NCI-H1092 (cell line): ENCODE measurements at places on chromosomes 2 and 18.

DNA sequence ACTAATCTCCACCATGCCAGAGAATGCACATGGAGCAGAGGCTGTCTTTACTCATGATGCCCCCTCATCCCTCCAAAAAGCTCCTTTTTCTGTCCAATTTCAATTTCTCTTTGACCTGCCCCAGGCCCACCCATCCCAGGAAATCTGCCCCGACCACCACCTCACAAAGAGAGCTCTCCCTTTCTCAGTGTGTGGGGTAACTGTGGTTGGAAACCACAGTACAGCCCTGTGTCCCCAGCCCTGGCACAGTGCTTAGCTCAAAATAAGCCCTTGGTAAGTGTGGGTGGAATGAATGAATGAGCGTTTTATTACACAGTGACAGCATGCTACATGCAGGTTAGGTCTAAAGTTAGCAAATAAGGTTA lies 43.7 kb upstream of the CAB39 start:
- DNase-seq: no peak

GRCh38 chr2:56132138-56132537 lies 51.7 kb upstream of the CCDC85A start:
- peak; percentile 43 for DNase-seq

- DNase-seq: no peak
Measured at GRCh38 chr2:65710779-65711295, 278.4 kb upstream of the SPRED2 start.

GRCh38 chr2:226329180-226329579 lies 470.4 kb downstream of the IRS1 start:
- no peak for DNase-seq

GRCh38 chr18:60755134-60755533 lies 382.6 kb upstream of the MC4R start:
- DNase-seq: no peak

GRCh38 chr2:114488841-114489530 lies 46.5 kb downstream of the DPP10 start:
- no peak for DNase-seq

DNA sequence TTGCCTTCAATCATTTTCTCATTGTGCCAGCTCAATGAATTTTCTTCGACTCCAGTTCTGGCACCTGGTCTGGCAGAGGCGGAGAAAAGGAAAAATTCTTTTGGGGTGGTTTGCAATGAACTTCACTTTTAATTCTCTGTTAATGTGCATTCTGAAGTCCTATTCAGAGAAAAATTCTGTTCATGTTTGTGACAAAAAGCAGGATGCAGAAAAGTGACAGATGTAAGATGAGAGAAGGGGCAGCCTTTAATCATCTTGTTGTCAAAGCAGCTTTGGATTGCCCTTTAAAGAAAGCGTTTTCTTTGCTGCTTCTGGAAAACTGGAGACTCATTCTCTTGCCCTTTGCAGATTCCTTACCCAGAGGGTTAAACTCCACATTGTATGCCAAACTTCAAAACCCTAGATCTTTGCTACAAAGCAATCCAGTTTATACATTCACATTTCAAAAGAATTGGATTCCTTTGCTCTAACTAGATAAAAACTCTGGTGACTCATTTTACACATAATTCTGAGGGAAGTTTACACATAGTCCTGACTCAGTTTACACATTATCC lies 94.6 kb upstream of the CAVIN2 start:
- DNase-seq: no peak

DNA sequence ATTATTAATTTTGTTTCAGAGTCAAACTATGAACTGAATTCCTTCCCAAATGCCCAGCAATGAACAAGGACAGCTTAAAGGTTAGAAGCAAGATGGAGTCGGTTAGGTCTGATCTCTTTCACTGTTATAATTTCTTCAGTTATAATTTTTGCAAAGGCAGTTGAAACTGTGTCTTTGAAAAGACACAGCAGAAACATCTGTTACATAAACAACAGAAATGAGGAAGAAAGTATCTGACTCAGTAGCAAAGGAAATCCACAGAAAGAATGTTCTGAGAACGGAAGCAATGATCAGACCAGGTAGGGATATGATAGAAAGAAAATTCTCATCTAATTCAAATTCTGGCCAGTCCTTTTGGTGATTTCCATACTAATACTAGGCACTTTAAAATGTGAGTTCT lies 5.2 kb upstream of the RMC1 start:
- DNase-seq: no peak

- no peak for DNase-seq
Measured at GRCh38 chr2:219517954-219518778, 3.9 kb downstream of the ASIC4 start.

DNA sequence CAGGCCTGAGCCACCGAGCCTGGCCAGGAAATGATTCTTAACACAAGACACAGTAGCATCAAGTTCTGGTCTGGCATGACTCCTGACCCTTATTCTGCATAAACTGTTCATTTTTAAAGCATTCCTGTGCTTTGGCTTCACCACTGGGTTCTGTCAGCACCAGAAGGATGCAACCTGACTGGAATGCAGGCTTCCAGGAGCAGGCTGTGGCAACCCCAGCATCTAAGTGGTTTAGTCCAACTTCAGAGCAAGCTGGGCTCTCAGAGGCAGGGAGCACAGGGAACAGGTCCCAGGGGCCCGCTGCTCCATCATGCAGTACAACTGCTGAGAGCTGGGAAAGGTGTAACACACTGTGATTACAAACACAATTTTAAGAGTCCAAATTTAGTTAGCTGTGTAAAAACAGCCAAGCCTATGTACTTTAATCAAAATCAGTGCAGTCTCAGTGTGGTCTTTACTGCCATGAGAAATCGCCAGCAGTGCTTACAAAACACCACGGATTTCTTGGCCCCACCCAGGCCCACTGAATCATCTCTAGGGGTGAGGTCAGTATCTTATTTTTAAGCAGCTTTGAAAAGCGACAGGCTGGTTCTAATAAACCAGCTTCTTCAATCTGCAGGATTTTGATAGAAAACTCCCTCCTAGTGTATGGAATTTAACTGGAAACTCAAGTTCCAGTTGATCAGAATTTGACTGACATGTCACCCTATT lies 44.4 kb upstream of the TMEM182 start:
- no peak for DNase-seq

DNA sequence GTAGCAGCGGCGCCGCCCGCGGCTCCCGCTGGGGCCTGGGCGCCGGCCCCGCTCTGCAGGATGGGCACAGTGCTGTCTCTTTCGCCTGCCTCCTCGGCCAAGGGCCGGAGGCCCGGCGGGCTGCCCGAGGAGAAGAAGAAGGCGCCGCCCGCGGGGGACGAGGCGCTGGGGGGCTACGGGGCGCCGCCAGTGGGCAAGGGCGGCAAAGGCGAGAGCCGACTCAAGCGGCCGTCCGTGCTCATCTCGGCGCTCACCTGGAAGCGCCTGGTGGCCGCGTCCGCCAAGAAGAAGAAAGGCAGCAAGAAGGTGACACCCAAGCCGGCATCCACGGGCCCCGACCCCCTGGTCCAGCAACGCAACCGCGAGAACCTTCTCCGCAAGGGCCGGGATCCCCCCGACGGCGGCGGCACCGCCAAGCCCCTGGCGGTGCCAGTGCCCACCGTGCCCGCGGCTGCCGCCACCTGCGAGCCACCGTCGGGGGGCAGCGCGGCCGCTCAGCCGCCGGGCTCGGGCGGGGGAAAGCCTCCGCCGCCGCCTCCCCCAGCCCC lies 369 bp downstream of the CDK5R2 start:
- DNase-seq: no peak
